ENCODE measurements at places on chromosomes 2 and 18.

GRCh38 chr2:215637651-215638050 is 201.8 kb upstream of the FN1 start:
- DNase-seq, result no peak

- DNase-seq, result no peak
These were observed 12.3 kb downstream of the FASTKD1 start for GRCh38 chr2:169561364-169561763.

- DNase-seq, result no peak
These were observed 52.6 kb downstream of the ATIC start for GRCh38 chr2:215364157-215365155.

GRCh38 chr2:182584462-182584861 is 131.6 kb upstream of the DNAJC10 start:
- DNase-seq, result no peak

DNA sequence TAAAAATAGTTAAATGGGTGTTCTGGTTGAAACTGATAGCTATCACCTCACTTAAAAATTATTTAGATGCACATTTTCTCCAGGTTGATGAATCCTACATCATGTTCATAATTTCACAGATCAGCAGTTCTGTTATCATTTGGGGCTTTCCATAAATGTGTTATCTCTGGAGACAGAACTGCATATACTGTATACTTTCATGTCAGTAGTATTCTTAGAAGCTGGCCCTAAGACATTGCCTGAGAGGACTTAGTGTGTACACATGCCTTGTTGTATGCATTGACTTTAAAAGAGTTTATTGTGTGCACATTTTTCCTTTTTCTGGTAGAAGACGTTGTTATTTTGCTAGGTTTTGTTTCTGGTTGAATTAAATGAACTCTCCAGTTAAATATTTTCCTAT is 41.0 kb downstream of the PIK3C3 start:
- DNase-seq, result no peak

DNA sequence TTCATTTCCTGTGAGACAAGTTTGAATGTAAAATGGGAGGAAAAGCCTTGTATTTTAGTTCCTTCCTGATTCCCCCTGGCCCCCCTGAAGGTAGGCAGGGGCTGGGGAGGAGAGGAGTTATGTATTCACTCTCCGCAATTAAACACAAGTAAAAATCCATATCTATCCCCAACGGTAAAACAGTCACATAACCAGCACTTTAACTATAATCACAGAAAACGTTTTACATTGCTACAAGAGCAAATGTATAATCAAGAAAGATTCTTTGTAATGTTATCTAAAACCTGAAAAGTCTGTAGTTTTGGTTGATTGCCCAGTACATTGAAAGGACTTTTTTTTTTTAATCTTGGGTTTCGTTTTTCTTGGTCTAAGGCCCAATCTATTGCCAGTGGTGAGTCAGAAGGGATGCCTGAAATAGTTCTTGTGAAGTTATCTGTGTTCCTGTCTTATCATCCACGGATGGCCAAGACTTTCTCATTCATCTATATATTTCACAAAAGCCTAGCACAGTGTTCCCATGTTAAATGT is 34.5 kb upstream of the CCNYL1 start:
- no peak for DNase-seq

DNA sequence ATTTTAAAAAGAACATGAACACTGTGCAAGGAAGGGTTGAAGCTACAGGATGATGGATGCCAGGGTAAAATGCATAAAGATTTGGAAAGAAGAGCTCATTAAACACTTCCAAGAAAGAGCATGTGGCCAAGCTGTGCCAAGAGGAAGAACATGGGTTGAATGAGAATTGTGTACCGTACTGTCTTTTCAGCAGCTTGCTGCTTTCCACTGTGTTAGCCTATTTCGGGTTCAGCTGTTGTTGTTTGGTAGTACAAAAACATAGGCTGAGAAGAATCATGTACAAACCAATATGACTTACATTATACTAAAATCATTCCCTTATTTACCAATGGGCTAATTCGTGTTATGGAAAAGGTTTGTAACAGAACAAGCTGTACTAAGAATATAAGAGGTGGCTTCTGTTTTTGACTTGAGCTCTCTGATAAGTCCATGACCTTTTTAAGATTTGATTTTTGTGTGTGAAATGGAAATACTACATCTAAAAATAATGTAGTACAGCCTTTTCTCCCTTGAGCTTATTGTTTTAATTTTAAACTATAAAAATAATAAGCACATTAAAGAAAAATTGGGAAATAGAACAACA is 188.3 kb upstream of the STON1 start:
- no peak for DNase-seq

DNA sequence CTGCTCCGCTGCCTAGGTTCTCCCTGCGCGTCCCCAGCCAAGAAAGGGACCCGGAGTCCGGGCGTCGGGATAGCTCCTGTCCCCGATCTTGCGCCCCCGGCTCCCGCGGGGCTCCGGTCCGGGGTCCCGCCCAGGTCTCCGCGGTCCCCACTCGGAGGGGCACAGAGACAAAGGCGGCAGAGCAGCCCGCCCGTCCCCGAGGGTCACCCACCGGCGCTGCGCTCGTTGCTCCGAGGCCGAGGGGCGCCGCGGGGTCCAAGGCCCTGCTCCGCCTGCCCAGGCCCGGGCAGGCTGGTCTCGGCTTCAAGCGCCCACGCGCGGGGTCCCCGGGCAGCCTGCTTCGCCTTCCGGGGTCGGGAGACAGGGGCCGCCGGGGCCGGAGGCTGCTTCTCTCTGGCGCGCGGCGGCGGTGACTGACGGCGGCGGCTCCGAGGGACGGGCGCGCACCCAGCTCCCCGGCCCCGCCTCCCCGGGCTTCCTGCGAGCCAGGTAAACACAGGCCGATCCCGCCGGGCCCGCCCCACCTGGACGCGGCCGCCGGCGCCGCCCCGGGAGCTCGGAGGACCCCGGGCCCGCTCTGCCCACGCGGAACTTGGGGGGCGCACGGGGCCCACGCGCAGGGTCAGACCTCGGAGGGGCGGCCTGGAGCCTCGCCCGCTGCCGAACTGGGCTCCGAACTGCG is at the start of gene MBP:
TSS of gene MBP (minus strand) at position 415 of the 682 bp plus-strand sequence. CDS start 27,522 bp downstream, outside the sequence.
- DNase-seq, result peak; percentile 85

- DNase-seq, result no peak
These were observed 107.2 kb upstream of the L3MBTL4 start for GRCh38 chr18:6521803-6522418.

GRCh38 chr2:175842996-175843395 is 159.1 kb downstream of the LNPK start:
- DNase-seq, result no peak

- no peak for DNase-seq
These were observed 19.9 kb upstream of the ENOSF1 start for GRCh38 chr18:732371-732770.

DNA sequence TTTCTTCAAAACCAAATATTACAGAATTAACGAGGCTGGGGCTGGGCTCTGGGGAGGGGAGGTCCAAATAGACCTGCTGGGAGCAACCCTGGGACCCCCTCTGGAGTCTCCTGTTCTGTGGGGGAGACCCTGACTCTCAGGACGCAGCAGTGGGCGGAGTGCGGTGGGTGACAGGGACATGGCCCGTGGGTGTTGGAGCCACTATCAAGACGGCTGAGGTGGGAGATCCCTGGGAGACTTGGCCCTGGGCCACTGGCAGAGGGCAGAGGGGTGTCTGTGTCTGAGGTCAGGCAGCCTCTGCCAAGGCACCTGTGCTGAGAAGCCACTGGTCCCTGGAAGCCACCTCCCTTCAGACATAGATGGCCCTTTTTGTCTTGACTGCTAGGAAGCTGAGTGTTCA is 79.5 kb upstream of the CTDP1 start:
- DNase-seq, result no peak

GRCh38 chr2:187459256-187459655 is 11.2 kb upstream of the CALCRL start:
- DNase-seq, result no peak

DNA sequence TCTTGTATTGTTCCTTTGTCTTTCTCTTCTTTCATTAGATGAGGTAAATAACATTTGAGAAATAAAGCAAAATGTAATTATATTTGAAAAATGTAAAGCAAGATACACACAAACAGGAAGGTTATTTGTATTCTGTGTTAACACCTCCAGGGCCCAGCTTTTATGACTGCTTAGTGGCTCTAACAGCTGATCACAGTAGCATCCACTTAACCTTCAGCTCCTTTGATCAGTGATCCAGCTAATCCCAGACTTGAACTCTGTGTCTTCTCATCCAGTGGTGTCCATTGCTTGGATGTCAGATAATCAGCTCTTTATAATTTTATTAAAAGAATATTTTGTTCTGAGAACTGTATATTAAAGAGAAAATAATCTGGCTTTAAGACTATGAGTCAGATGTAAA is 44.5 kb downstream of the PSMD14 start:
- no peak for DNase-seq

DNA sequence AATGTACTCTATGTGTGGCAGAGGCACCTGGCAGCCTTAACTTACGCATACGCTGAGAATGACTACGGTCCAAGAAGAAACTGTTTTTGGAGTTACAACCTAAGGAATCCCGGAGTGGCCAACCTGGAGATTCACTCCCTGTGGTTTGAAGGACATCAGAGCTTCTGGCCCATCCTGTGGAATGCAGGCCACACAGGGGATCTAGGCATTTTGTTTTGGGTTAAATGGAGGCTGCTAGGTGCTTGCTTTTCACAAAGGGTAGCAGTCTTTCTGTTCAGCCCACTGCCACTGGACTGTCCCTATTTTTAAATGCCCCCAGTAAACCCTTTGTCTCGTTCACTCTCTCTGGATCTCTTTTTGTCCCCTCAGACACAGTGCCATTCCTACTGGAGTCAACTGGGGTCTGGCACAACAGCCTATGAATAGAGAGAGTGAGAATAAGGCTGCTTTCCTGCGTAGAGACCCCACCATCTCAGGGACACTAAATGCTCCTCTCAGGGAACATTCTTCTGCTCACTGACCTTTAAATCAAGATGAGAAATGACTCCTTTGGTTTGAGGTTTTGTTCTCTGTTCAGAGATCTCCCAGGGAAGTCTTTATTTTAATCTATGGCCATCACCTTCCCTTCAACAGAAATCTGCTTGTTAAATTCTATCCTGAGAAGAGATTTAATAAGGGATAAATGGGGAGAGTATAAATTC is 124.9 kb downstream of the B3GNT2 start:
- no peak for DNase-seq

DNA sequence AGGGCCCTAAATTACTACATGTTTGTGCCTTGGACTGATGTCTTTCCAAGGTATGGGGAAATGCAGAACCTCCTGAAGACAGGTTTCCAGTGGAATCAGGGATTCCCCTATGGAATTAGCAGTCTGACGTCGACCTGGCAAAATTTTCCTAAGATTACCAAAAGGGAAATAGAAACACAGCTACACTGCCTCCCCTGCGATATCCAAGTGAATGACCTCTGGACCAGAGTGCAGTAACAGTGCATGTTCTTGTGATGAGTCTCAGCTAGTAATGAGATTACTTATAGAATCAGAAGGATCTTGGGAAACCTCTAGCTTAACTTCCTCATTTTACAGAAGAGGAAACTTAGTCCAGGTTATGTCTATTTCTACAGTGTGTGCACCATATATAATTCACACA is 21.3 kb upstream of the CHST9 start:
- no peak for DNase-seq

- DNase-seq, result no peak
These were observed 3.3 kb downstream of the KIF3C start for GRCh38 chr2:25979001-25979400.

GRCh38 chr2:182379241-182379640 is 47.6 kb downstream of the PDE1A start:
- DNase-seq, result no peak

- no peak for DNase-seq
These were observed 24.1 kb downstream of the TFPI start for GRCh38 chr2:187529977-187530721.

GRCh38 chr2:231780123-231780908 is 766 bp downstream of the PDE6D start:
- peak; percentile 14 for DNase-seq

DNA sequence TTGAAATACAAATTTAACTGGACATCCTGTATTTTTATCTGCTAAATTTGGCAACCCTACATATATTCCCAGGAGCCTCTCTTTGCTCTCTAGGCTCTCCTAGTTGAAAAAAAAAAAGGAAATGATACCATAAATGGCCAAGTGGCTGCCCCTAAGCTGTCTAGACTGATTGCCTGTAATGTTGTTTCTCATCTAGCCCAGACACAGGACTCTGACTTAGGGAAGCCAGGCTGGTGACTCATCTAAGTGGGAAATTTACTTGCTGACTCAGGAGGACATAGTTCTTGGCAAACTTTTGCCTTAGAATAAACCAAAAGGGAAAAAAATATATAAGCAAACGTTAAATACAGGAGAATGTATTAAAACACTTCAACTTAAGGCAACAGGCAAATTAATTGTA is 14.6 kb upstream of the ITGAV start:
- no peak for DNase-seq

- DNase-seq, result no peak
These were observed 209.7 kb upstream of the PARD3B start for GRCh38 chr2:204335451-204336058.

DNA sequence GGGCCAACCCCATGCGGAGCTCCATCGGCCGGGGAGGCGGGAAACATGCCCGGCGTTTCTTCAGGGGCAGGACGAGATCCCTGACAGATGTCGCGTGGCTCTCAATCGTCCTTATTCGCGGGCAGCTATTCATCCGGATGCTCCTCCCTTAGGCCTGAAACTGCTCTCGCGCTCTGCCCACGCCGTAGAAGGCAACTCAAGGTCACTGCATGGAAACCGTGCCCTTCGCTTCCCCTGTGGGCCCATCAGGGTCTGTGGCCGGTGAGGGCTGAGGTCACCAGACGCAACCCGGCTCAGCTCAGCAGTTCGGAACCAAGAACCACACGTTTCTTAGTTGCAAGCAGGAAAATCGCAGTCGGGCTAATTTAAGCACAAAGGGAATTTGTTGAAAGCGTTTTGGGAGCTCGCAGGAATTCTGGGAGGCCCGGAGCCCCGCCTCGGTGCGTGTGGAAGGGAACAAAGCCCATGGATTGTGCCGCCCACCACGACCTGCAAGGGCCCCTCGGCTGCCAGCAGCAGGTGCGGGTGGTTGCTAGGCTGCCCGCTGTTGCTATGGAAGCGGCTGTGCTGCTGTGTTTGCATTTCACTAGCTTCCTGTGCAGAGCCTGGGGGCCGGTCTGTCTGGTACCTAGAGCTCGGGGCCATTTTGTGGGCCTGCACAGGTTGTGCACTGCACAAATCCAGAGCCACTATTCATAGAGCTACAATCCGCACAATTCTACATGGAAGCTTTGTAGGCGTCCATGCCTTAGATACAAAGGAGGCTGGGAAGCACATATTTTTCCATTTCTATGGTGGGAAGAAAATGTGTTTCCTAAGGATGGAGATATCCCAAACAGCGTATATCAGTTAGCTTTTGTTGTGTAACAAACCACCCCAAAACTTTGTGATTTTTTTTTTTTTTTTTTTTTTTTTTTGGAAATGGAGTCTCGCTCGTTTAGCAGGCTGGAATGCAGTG is 6.0 kb upstream of the ALLC start:
- peak; percentile 83 for DNase-seq

Data from CD4-positive, CD25-positive, alpha-beta regulatory T cell (primary cell).